Activated CD4-positive, alpha-beta T cell treated with anti-CD3 and anti-CD28 coated beads, Interleukin-2, amount 50 U/mL, for 16 hours (primary cell): ENCODE measurements at places on chromosomes 6 and 20.
A peak's percentile ranks its signal among the peaks of the same experiment; 100 is the strongest.

GRCh38 chr6:148973538-148974208 is 226.8 kb downstream of the UST start:
- no peak for DNase-seq

DNA sequence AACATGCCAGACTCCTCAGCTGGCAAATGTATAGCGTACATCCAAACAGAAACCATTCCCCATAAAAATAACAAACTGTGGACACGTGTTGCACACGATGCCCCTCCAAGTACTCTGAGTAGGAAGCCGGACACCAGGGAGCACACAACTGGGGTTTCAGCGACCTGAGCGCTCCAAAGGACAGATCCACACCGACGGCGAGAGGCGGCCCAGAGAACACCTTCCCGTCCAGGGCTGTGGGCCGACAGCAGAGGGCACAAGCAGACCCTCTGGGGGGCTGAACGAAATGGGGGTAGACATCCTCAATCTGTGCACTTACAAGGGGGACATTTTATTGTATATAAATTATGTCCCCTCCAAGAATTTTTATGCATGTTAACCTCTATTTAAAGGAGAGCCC is 24.7 kb downstream of the TAF4 start:
- no peak for DNase-seq

- no peak for DNase-seq
These were observed 94.8 kb upstream of the SCAF8 start for GRCh38 chr6:154638369-154638768.

- DNase-seq, result no peak
These were observed 48.7 kb upstream of the ARMH2 start for GRCh38 chr6:24847402-24847801.

- peak; percentile 84 for DNase-seq
These were observed 14.5 kb downstream of the GNL1 start for GRCh38 chr6:30541515-30542403.

DNA sequence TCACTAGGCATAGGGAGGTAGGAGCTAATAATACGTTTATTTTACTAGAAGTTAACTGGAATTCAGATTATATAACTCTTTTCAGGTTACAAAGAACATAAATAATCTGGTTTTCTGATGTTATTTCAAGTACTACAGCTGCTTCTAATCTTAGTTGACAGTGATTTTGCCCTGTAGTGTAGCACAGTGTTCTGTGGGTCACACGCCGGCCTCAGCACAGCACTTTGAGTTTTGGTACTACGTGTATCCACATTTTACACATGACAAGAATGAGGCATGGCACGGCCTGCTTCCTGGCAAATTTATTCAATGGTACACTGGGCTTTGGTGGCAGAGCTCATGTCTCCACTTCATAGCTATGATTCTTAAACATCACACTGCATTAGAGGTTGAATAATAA is 1.1 kb downstream of the HFE start:
- DNase-seq, result no peak

DNA sequence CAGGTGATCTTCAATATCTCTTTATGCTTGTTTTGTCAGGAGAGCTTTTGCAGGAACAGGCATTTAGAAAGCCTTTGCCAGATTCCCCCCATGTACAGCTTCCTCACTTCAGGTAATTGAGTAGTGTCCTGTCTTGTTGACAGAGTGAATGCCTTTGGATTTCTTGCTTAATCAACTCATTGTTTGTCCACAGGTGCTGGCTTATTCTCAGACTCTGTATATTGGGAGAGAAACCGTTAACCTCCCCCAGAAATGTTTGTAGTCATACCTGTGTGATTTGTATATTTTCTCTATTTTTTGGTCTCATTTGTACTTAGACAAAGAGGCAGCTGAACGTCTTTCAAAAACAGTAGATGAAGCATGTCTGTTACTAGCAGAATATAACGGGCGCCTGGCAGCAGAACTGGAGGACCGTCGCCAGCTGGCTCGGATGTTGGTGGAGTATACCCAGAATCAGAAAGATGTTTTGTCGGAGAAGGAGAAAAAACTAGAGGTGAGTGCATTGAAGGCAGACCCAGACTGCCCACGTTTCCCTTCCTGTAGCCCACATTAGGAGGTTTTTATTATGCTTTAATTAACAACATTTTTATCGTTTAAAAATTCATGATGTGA is 32.3 kb downstream of the RPRD1B start:
- DNase-seq, result no peak

- no peak for DNase-seq
These were observed 675.2 kb upstream of the FLRT3 start for GRCh38 chr20:15012566-15012965.

DNA sequence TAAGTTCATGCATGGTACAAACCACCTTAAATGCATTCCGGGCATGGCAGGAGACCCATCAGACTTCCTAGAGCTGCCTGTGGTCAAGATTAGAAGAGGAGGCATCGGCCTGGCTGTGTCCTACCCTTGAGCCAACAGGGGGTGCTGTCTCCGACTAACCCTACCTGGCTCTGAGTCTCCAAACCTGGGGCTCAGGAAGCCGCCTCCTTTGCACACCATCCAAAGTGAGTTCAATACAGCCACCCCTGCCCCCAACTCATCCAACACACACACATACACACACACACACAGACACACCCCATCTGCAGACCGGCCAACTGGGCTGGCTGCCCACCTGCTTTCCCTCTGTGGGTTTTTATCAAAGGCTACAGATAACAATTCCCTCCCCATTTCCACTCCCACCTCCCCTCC is 77.0 kb downstream of the JPH2 start:
- no peak for DNase-seq

DNA sequence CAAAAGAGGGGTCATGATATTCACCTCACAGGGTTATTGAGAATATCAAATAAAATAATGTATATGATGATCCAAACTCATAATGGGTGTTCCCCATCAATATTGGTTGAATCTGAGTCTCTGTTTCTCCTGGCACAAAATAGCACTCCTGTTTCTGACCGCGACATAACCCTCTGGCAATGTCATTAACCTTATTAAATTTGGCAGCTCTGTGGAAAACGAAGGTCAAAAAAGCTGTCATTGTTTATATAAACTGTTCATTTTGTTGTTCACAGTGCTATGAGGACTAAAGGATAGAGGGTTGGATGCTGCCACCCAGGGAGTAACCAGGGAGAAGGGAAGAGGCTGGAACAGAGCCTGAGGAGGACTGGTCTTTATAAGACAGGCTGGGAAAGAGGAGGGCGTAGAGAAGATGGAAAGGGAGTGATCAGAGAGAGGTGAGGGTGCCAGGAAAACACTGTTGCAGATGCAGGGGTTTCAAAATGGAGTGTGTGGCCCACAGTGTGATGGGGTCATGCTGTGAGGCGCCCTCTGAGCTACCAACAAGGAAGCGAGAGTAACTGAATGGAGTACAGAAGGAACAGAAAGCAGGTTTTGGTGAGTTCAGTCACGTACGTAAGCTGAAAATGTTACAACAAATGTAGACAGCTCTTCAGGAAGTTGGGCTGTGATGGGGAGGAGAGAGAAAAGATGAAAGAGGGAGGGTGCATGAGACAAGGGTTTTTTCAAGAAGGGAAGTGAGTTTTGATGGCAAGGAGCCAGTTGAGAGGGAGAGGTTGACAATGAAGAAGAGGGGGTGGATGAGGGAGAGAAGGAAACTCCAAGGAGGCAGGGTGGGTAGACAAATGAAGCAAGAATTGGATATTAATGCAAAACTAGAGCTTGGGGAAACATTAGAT is 251.6 kb upstream of the TAB2 start:
- no peak for DNase-seq

- peak; percentile 65 for DNase-seq
These were observed 505 bp upstream of the WRNIP1 start for GRCh38 chr6:2764610-2765165.

DNA sequence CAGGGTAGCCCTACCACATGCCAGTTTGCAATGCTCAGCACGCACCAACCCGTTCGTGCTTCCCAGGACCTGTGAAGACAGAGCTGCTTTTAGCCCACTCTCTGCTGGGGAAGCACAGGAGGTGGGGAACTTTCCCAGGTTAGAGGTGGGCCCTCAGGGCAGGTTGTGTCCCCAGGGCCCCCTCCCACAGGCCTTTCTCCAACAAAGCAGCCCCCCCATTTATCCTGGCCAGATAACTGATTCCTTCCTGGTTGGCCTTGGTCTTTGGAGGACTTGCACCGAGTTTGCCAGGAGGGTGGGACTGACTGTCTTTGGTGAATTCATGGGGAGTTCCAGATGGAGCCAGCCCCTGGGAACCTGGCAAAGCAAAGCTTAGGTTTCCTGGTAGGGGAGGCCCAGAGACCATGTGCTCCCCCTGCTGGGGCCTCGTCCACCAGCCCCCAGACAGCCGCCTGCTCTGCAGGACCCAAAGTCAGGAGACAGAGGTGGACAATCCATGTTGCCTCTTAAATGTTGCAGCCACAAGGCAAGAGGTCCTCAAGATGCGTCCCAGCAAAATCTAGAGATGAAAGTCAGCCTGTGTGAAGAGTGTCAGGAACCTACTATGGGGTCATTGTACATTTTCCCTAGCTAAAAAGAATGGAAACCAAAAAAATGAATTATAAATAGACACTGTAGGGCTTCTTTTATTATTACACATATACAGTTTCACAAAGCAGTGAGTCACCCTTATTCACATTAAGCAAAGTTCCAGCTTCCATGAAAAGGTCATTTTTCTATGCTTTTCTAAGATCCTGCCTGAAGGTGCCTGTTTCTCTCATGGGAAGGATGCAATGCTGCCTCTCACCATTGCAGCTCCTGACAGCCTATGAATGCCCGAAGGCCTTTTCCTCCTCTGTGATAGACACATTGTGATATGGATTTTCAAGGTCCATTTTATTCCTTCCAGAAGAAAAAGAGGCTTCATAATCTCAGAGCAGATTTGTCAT is 497.8 kb downstream of the PREX1 start:
- DNase-seq, result no peak

DNA sequence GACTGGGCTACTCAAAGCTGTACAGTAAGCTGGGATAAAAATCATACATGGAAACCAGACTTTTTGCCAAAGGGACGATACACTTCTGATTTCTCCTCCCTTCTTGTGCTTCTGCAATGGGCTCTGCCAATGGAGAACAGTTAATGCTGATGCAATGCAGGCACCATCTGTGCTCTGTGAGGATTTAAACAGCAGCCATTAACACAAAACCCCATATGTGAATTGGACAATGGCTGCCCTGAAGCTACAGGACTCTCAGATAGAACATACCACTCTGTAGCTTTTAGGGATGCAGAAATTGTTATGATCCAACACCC is 71.9 kb downstream of the GJA10 start:
- no peak for DNase-seq

- peak; percentile 69 for DNase-seq
These were observed 137.0 kb upstream of the STMND1 start for GRCh38 chr6:16964553-16965499.
